ENCODE measurements at places on chromosomes 2 and 18.

DNA sequence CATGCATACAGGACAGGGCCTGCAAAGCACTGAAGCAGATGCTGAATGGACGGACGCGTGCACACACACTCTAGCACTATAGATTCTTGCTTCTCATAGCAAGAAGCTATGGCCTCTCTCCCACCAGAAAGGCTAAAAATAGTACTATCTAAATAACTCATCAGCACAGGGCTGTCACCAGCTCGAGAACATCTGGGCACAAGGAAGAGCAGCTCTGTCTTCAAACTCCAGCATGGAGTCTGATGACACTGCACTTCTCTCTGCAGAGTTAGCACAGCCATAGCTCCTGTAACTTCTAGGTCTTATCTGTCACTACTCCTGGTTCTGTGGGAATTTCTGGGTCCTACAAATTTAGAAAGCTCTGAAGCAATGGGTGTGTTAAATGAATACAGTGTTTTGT is 123.5 kb downstream of the MYO5B start:
- no peak for DNase-seq

- no peak for DNase-seq
These were observed 3.0 kb downstream of the WDR75 start for GRCh38 chr2:189444322-189444721.

DNA sequence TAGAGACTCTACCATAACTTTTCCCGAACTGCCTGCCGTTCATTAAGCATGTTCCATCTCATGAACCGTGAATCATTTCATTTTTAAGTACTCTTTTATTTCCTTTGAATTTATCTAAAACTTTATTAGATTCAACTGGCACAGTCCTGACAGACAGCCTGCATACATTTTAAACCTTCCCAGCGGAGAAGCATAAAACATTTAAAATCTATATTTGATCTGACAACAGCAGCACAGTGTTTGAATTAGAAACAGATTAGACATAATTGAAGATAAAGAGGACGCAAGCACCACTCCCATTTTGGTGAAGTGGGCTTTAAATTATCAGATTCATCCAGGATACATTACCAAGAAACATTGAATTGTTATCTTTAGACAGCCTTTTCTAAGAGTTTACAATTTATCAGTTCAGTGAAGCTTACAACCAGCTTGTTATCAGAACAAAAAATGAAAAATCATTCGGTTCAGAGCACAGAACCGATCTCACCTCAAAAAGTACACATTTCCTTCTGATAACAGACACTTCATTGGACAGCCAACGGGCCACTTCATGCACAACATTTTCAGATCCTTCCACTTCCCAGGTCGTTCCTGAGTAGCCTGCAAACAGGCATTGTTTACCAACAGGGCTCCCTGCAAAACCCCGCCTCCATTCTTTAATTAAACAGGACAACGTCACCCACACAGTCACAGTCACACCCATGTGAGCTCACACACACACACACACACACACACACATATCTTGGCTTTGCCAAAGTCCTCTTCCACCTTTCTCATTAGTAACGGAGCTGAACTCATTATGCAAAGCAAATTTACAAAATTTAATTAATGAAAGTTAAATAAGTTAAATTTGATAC is 171.2 kb downstream of the SP3 start:
- DNase-seq = no peak

- DNase-seq = no peak
These were observed 343.8 kb upstream of the EPHA4 start for GRCh38 chr2:221915926-221916325.

GRCh38 chr2:25347846-25348245 is 6.1 kb upstream of the DNMT3A start:
- DNase-seq = no peak

DNA sequence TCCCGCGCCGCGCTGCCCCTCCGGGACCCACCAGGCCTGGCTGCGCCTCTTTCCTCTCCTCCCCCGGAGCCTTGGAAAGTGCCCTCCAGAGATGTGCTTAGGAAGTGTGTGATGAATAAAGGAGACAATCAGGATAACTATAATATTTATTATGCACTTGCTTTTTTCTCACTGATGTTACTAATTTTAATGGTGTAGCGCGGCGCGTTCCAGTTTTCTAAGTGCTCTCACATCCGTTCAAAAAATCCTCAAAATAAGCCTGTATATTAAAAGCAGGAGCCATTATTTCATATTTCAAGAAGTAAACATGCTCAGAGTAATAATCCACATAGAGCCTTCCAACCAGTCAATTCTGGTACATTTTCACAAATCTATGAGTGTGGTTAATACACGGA is 941 bp upstream of the MPPE1 start:
- DNase-seq = no peak

DNA sequence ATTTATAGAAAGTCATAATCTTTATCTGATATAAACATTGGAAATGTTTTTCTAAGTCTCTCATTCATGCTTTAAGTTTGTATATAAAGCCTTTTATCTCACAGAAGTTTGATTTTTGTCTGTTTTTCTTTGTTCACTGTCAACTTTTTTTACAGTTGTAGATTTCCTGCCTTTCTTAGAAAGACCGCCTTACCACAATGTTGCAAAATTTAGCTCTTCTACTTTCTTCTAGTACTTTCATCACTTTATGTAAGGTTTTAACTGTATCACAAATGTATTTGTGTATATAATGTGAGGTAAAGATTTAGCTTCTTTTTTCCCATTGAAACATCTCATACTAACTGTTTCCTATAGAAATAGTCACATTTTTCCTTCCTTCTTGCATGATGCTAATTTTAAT is 136.1 kb downstream of the DNAH6 start:
- no peak for DNase-seq

DNA sequence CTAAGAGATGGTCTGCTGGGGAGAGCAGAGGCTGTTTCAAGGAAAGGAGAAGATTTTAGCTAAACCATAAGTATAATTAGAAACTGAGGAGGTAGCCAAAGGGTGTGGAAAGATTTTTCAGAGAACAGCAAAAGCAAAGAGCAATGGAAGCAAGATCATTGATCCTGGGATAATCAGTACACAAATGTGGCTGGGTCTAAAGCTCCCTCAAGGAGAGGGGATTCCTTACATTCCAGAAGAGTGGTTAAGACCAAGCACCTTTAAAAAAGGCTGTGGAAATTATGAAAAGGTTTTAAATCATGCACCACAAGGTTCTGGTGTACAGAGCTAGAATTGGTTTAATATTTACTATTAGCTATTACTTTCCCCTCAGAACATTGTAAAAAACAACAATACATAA is 246.0 kb upstream of the UBE2E3 start:
- DNase-seq = no peak

- peak; percentile 48 for DNase-seq
These were observed 22.8 kb upstream of the DGKD start for GRCh38 chr2:233331536-233331935.

DNA sequence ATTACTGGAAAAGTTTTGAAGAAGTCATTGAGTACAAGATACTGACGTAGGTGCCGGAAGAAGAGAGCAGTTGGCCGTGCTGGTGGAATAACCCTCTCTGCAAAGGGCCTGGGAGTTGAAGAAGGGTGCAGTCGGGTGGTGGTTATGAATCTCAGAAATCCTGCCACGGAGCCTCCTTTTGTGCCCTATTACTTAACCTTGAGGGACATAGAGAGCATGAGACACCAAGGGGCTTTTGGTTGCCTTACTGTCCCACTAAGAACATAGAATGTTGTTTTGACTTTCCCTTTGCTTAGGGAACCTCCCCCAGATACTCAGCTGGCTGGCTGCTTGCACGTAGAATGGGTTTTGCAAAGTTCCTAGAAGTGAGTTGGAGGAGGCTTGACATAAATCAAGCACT is 1.3 kb upstream of the CD28 start:
- DNase-seq = no peak

DNA sequence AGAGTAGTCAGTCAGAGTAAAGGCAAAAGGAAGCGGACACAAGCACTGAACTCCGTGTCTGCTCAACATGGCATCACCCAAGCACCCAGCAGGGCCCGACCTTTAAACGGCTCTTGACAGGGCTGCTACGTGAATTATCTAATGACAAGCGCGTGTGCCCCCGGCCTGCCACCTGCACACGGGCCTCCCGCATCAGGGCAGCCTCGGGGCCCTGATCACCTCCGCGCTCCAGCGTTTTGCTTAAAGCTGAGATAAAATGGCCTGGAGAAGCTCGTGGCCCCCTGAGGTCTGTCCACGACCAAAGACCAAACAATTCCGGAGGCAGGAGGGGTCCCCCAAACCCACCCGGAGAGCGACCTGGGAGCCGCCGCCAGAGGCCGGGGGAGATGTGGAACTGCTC is 376 bp downstream of the NDUFA10 start:
- DNase-seq = peak; percentile 35

- no peak for DNase-seq
These were observed 14.0 kb downstream of the ARMC9 start for GRCh38 chr2:231212329-231212845.

DNA sequence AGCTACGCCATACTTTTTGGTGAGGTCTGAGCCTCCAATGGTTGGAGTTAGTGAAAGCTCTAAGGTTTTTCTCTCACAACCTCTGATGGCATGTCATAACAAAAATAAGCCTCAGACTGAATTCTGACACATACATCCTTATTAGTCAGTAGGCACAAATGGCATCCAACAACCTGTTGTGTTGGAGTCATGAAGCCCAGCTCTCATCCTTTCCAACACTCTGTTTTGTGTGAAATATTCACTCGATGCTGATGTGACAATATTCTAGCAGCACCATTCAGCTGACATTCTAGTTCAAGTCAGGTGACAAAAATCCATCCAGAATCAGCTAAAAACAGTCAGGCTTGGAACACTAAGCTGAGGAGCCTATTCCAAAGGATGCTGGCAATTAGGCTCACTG is 603.2 kb upstream of the ID2 start:
- DNase-seq = no peak

DNA sequence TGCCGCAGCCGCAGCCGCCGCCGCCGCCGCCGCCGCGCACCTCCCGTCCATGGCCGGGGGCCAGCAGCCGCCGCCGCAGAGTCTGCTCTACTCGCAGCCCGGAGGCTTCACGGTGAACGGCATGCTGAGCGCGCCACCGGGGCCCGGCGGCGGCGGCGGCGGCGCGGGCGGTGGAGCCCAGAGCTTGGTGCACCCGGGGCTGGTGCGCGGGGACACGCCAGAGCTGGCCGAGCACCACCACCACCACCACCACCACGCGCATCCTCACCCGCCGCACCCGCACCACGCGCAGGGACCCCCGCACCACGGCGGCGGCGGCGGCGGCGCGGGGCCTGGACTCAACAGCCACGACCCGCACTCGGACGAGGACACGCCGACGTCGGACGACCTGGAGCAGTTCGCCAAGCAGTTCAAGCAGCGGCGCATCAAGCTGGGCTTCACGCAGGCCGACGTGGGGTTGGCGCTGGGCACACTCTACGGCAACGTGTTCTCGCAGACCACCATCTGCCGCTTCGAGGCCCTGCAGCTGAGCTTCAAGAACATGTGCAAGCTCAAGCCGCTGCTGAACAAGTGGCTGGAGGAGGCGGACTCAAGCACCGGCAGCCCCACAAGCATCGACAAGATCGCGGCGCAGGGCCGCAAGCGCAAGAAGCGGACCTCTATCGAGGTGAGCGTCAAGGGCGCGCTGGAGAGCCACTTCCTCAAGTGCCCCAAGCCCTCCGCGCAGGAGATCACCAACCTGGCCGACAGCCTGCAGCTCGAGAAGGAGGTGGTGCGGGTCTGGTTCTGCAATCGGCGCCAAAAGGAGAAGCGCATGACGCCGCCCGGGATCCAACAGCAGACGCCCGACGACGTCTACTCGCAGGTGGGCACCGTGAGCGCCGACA is 2.4 kb downstream of the POU3F3 start:
- no peak for DNase-seq

- DNase-seq = no peak
These were observed 176.0 kb downstream of the NRP2 start for GRCh38 chr2:205858275-205858674.

DNA sequence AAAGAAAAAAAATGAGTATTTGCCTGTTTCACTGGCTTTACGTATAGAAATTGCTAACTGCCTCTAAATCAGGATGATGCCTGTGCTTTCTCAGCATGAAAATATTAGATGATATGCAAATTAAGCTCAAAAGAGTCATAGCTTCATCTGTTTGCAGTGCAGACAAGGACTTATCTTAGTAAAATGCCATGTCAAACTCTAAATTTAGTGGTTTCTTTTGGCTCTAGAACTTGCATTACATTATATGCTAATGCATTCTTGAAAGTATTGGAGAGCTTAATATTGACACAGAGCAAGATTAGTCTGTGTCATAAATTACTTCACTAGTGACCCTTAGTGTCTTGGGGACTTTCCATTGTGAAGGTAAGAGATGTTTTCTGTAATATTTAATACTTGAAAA is 1109.1 kb upstream of the NRXN1 start:
- no peak for DNase-seq

- no peak for DNase-seq
These were observed 2.2 kb downstream of the CXCR2 start for GRCh38 chr2:218127929-218128455.

- DNase-seq = no peak
These were observed 218.1 kb upstream of the VWC2L start for GRCh38 chr2:214192711-214193110.

GRCh38 chr2:121155502-121156056 is 129.4 kb downstream of the TFCP2L1 start:
- DNase-seq = no peak

DNA sequence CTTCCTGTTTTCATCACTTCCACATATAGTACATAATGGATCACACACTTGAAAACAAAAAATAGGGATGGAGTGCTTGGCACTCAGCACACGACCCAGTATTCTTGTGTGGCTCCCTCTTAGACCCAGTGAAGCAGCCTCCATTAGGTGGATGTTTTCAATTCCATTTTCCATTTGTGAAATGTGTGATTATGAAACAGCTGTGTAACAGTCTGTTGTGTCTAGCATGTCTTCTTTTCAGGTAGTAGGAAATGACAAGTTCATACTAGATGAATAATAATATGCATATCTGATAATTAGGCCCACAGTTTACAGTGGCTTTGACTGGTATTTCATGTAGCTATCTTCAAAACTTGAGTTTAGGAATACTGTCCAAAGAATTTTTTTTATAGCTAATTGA is 35.5 kb downstream of the EML6 start:
- DNase-seq = no peak

DNA sequence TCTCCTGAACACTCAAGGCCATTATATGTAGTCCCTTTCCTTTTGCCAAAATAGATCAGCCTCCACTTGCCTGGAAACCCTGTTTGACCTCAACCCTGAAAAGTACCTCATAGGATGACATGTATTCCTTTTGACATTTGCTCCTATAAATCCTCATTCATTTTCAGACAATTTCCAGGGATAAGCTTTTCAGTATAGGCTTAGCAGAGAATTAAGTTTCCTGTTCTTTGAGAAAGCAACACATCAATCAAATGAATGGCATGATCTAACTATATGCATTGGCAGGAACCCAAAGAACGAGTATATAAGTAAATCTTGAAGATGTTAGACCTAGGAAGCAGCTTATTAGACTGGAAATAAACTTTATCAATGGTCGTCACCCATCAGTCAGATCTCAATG is 483.0 kb downstream of the CCDC85A start:
- DNase-seq = no peak

GRCh38 chr2:88036606-88037005 is 19.0 kb downstream of the KRCC1 start:
- no peak for DNase-seq

GRCh38 chr18:45876161-45876560 is 50.7 kb downstream of the SIGLEC15 start:
- DNase-seq = no peak

All from GM12892 (cell line).